Muscle of back (tissue), 13 donors: ENCODE measurements at places on chromosomes 7 and 10.

GRCh38 chr7:4307316-4308204 lies 374.5 kb upstream of the FOXK1 start:
- DNase-seq: no peak

GRCh38 chr10:72243822-72244437 lies 27.9 kb upstream of the ASCC1 start:
- peak; percentile 85 for DNase-seq

DNA sequence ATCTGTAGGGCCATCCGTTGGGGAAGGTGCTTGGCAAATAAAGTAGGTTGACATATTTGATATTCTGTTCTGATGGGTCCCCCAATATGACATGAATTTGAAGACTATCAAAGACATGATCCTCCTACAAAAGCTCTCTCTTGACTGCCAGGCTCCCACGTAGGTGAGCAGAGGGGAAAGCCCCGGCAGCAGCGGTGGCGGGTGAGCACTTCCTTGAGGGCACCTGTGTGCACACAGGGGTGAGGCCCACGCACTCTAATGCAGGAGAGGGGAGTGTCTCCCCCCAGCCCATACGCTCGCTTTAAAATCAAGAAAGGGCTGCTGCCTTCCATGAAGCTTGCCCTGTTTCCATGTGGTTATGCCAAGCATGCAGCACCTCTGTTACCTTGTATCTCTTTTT lies 100.4 kb downstream of the TAX1BP1 start:
- DNase-seq: no peak

GRCh38 chr7:14905764-14906163 lies 3.2 kb upstream of the DGKB start:
- DNase-seq: no peak

GRCh38 chr10:91163269-91163868 lies 57.1 kb upstream of the PCGF5 start:
- peak; percentile 83 for DNase-seq
